Astrocyte of the cerebellum (primary cell): ENCODE measurements at places on chromosomes 2 and 18.

DNA sequence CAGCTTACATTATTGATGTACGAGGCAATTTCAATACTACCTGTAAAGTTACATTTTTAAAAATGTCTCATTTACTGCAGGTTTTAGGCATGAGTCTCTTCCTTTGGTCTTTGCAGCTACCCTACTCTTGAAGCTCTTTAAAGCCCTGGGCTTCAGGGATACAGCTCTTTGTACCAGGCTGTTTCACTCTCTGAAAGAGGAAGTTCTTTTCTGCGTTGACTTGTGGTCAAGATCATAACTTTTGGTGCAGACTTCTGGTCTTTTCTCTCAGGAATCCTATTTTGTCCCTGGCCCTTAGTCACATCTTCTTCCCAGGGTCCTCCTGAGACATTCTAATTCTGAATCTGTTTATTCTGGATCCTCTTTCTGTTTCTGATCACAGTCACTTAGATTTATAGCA, 16.6 kb upstream of the HRH4 start:
- DNase-seq = no peak

DNA sequence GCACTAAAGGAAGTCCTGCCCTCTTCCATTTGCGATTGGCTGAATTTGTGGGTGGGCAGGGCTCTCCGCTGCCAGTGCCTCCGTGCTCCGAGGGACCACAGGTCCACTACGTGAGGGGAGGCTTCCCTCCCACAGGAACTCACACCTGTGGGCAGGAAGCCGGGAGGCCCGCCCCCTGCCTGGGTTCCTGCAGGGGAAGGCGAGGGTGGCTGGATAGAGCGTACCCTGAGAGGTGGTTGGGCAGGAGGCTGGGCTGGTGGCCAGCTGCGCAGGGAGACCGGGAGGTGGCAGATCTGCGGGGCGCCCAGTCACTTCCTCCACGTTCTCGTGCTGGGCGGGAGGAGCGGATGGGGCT, 47.0 kb upstream of the PTH2R start:
- no peak for DNase-seq

- DNase-seq = no peak
Measured at GRCh38 chr2:148253685-148254084, 232.8 kb downstream of the MBD5 start.

DNA sequence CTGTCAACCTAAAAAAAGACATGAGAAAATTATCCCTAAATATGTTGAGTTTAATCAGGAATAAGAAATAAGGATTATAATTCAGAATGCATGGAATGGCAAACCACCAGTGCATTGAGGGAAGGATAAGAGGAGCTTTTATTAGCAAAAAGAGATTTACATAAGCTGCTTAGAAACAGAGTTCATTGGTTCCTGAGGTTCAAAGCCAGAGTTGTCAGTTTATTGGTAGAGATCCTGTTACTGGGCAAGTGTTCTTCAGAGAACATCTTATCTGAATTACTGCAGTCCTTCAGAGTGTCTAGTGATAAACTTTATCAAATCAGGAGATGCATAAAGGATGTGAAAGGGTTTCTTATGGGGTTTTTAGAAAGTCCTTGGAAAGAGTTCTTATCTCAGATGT, 76.0 kb upstream of the MEX3C start:
- DNase-seq = no peak

DNA sequence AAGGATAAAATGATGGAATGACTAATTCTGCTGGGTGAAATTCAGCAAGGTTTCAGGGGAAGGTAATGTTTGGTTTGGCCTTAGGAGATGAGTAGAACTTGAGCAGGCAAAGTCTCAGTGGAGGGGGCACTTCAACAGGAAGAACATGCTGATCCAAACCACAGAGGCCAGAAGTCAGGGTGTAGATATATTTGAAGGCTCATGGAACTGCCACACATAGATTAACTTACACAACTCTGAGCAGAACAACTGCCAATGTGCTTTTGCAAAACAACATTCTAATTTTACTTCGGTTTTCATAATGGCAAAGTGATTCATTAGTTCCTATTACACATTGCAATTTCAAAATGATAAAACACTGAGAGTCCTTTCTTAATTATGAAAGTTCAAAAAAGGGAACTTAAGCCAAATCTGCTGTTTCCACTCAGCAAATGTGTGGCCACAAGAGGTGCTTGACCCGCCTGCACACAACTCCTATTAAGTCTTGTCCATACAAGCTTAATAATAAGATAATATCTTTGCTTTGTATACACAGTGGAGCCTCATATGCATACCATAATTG, 284.8 kb downstream of the MREG start:
- peak; percentile 83 for DNase-seq
